ENCODE measurements at places on chromosomes 6 and 20. TPM values are rescaled to one million over a fixed set of nuclear protein-coding genes. Genes with fewer than 3 reads are reported as not detected.

DNA sequence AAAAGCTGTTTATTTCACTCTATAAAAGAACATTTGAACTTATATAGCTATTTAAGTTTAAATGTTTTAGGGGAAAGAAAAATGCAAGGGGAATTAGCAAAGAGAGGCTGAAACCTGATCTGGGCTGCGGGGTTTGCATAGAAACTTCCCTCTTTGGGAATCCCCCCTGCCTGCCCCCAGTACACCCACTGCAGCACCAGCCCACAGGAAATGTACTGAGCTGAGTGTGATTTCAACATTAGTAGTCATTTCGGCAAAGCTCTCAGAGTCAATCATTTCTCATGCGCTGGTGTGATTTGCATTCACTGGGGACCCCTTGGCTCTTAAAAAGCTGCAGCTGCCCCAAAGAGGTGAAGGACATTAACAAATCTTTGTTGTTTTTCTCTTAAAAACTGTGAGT, 859.4 kb downstream of the MAFB start:
- H3K27ac ChIP-seq: no peak overlapping the region
- DNase-seq: peak; percentile 30
- no peak overlapping the region for H3K4me3 ChIP-seq

The FOXF2 gene
- total RNA-seq: not detected

DNA sequence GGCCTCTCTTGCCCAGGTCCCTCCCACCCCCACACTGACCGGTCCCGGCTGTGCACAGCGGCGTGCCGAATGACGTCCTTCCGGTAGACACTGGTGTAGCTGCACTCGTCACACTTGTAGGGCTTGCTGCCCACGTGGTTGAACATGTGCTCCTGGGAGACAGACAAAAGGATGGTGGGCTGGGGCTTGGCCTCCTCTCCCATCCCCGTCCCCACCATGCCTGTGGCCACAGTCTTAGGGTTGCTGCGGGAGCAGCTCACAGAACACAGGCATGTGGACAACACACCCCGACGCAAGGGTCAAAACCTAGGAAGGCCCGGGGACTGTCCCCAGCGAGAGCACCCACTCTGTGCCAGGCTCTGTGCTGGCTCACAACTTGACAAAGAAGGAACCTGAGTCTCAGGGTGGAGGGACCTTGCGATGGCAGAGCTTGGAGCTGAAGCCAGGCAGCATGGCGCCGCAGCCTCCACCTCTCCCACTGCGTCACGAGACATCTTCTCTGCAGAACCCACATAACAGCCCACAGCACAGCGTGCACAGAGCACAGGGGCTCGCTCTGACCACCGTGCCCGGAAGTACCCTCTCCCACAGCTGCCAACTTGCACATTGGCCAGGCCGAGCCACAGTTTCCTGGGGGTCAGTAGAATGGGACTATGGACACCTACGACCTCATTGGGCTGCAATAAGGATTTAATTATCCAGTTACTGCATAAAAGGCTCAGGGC, 9.8 kb downstream of the ZNF335 start:
- no peak for DNase-seq
- no peak overlapping the region for H3K4me3 ChIP-seq
- peaks cover 62% of the 10 kb centered on the region for H3K36me3 ChIP-seq
- H3K27me3 ChIP-seq: no peaks in the 10 kb centered on the region
- H3K27ac ChIP-seq: no peak overlapping the region

GRCh38 chr6:24148154-24148570, 22.1 kb downstream of the NRSN1 start:
- H3K4me3 ChIP-seq: no peak overlapping the region
- no peaks in the 10 kb centered on the region for H3K4me1 ChIP-seq
- DNase-seq: no peak
- H3K36me3 ChIP-seq: no peaks in the 10 kb centered on the region
- no peak overlapping the region for H3K27ac ChIP-seq

The RSPH9 gene
- total RNA-seq: not detected

GRCh38 chr20:23157734-23158133, 71.6 kb upstream of the CD93 start:
- H3K27me3 ChIP-seq: no peaks in the 10 kb centered on the region
- peaks cover 7% of the 10 kb centered on the region for H3K4me1 ChIP-seq
- H3K4me3 ChIP-seq: no peak overlapping the region
- no peaks in the 10 kb centered on the region for H3K36me3 ChIP-seq
- no peak for DNase-seq
- no peak overlapping the region for H3K27ac ChIP-seq

DNA sequence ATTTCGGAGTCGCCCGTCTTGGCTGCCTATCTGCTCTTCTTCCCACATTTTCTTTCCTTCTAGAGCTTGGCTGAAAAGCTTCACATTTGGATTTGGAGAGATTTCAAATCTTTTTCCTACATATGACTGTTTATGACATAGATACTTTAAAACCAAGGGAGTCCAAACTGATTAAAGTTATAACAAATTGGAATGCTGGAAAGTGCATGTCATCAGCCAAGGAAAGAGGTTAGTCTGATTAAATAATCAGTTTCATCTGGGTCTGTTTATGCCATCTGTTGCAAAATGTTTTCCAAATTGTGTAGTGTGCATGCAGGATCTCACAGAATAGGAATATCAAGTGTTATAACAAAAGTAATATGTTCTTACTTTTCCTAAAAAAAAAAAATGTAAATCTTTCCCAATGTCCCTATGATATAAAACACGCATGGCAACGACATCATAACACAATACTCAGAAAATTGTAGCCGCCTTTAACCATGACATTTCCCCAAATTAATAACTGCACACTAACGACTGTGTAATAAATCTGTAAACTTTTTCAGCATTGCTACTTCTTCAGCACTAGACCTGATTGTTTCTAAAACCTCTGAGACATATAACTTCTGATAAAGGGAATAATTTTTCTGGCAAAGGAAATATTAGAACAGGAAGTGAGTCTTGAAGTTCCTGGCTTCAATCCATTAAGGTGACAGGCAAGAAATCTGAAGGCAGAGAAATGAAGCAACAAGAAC, 230.2 kb upstream of the FOXQ1 start:
- H3K27ac ChIP-seq: no peak overlapping the region
- no peaks in the 10 kb centered on the region for H3K36me3 ChIP-seq
- no peaks in the 10 kb centered on the region for H3K27me3 ChIP-seq
- no peak overlapping the region for H3K4me3 ChIP-seq
- no peak for DNase-seq

- no peak overlapping the region for H3K4me3 ChIP-seq
- peaks cover 19% of the 10 kb centered on the region for H3K27me3 ChIP-seq
- no peak for DNase-seq
- no peak overlapping the region for H3K27ac ChIP-seq
Observed at GRCh38 chr20:17457079-17457478, 74.1 kb downstream of the BFSP1 start.

The SLC13A3 gene
- total RNA-seq: 0.07 TPM

- no peak for DNase-seq
- peaks cover 2% of the 10 kb centered on the region for H3K27me3 ChIP-seq
- no peak overlapping the region for H3K27ac ChIP-seq
- H3K4me3 ChIP-seq: no peak overlapping the region
Observed at GRCh38 chr6:45844986-45845385, 170.7 kb downstream of the CLIC5 start.

GRCh38 chr6:37005827-37006567, 542 bp downstream of the FGD2 start:
- no peaks in the 10 kb centered on the region for H3K36me3 ChIP-seq
- H3K4me1 ChIP-seq: peaks cover 12% of the 10 kb centered on the region
- DNase-seq: no peak
- no peak overlapping the region for H3K27ac ChIP-seq
